Esophagus muscularis mucosa (tissue), 4 donors: ENCODE measurements at places on chromosomes 11 and 22.

GRCh38 chr11:134639586-134640330, 227.7 kb upstream of the B3GAT1 start:
- no peak for DNase-seq

GRCh38 chr11:56849250-56849649, 100.8 kb upstream of the OR9G4 start:
- no peak for DNase-seq

DNA sequence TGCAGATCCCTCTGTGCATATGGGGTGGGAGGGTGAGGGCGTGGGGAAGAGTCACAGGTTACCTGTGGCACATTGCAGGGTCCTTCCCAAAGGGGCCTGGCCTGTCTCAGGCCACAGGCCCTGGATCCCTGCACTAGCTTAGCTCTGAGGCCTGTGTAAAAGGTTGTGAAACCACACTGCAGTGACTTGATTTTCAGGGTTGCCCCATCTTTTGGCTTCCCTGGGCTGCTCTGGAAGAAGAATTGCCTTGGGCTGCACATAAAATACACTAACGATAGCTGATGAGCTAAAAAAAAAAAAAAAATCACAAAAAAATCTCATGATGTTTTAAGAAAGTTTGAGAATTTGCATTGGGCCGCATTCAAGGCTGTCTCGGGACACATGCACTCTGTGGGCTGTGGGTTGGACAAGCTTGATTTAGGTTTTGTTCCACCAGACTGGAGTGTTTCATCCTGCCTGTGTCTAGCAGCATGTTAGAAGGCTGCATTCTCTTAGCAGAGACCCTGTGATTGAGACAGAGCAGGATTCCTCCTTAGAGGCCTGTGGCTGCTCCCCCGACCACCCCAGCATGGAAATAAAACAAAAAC, 35.9 kb upstream of the TREH start:
- no peak for DNase-seq

- DNase-seq = no peak
Observed at GRCh38 chr11:64161037-64161436, 4.9 kb downstream of the MACROD1 start.

DNA sequence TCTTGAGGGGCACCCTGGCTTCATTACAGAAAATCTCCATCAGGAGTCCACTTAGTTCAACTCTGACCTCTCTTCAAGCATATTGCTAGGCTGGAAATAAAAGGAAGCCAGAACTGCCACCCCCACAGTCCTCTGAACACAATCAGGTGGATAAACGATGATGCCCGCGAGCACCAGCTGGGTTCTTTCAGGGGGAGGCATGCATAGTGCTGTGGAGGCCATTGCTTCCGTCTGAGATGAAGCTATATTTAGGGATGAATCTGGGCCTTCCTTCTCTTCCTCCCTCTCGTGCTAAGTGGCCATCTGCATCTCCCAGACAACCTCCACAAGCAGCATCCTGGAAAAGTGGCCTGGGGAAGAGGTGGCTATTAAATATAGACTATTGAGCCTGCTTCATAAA, 3.9 kb upstream of the MICAL2 start:
- DNase-seq = no peak

DNA sequence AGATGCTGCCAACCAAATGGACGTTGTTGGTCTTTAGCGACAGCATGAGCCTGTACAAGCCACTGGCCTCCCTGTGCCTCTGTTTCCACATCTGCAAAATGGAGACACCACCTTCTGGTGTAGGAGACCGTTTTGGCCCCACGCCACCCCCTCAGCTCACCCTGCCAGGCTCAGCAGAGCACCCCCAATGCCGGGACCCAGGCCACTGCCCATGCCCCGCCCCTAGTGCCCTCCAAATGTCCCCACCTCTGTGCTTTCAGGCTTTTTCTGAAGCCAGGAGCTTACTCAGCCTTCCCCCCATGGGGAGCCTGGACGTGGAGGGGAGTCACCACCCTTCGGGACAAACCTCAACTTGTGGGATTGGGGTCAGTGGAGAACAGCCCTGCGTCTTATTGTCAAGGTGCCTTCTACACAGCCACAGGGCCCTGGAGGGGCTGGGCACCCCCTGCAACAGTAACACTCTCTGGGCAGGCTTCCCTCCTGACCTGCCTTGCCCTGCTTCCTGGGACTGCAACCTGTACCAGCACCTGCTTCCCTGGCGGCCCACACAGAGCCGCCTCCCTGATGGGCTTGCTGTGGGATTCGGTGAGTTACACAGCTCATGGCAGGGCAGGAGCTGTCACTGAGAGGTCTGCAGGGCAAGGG, 24.6 kb upstream of the RTL6 start:
- peak; percentile 77 for DNase-seq

DNA sequence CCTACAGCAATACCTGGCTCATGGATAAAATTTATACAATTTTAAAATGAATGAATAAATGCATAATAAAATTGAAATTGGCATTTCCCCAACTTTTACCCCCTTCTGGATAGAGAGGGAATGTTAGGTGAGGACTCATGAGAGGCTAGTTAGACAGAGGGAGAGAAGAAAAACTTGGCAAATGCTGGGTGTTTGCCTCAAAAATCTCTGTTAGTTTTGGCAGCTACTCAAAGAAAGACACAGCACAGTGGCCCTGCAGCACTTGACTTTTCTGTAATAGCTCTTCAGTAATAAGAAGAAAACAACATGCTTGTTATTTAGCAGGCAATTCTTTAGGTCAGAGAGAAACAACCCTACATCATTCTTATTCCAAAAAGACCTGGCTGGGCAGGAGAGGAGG, 20.7 kb upstream of the IZUMO1R start:
- no peak for DNase-seq

GRCh38 chr22:44080936-44081861, 57.1 kb downstream of the PARVB start:
- DNase-seq = peak; percentile 96

DNA sequence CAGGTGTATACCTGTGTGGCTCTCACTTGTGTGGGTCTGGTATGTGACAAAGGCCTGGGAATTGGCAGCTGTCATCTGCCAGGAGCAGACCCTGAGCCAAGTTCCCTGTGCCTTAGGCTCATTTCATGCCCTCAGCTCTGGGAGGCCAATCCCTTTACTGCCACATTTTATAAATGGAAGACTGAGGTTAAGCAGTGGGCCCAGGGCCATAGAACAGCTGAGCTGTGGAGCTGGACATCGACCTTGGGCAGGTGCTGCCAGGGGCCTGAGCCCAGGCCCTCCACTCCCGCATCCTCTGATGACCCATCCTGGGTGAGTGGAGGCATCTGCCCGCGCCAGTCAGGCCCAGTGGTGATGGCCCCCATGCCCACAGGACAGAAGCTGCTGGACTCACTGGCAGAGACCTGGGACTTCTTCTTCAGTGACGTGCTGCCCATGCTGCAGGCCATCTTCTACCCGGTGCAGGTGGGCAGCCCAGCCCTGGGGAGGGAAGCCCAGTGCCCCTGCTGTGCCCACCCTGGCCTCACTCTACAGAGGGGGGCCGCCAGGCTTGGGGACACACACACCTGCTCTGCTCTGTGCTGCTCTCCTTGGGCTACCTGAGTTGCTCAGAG, 20.9 kb upstream of the ARHGAP8 start:
- DNase-seq = no peak

GRCh38 chr22:44199866-44200265, 19.1 kb downstream of the PARVG start:
- no peak for DNase-seq

DNA sequence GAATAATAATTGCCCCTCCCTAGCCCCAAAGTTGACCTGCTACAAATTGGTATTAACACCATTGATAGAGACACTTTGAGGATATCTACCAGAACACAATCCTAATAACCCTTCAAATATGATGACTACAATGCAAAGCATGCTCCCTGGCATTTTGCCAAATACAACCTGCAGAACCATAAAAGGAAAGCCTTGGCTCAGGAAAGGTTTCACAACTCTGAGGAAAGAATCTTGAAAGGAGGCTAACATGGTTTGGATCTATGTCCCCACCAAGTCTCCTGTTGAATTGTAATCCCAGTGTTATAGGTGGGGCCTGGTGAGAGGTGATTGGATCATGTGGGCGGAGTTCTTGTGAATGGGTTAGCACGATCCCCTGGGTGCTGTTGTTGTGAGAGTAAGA, 140.4 kb upstream of the ARHGAP42 start:
- DNase-seq = no peak

DNA sequence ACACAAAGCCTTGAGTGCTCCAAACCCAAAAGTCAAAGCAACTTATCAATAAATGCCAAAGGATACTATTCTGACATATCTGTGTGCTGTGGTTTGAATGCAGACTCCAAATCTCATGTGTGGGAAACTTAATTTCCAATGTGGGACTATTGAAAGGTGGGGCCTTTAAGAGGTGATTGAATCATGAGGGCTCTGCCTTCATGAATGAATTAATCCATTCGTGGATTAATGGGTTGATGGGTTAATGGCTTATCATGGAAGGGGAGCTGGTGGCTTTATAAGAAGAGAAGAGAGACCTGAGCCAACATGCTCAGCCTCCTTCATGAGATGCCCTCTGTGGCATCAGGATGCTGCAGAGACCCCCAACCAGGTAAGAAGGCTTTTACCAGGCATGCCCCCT, 16.8 kb upstream of the ZNF280A start:
- no peak for DNase-seq

DNA sequence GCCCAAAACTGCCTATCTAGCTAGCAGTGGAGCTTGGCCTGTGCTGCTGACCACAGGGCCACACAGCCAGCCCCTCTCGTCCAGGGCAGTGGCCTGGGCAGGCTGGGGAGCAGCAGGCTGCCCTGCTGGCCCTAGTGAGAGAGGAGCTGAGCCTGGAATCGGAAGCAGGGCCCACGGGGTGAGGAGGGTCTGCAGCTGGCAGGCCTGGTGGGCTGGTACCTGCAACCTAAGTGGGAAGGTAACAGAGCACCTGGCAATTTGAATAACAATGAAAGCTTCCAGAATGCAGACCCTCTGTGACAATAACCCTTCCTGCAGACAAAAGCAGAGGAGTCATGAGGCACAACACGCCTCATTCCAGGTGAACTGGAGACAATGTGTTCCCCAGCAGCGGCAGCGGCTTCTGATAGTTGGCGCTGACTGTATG, 31.8 kb upstream of the RFPL3 start:
- DNase-seq = peak; percentile 45

DNA sequence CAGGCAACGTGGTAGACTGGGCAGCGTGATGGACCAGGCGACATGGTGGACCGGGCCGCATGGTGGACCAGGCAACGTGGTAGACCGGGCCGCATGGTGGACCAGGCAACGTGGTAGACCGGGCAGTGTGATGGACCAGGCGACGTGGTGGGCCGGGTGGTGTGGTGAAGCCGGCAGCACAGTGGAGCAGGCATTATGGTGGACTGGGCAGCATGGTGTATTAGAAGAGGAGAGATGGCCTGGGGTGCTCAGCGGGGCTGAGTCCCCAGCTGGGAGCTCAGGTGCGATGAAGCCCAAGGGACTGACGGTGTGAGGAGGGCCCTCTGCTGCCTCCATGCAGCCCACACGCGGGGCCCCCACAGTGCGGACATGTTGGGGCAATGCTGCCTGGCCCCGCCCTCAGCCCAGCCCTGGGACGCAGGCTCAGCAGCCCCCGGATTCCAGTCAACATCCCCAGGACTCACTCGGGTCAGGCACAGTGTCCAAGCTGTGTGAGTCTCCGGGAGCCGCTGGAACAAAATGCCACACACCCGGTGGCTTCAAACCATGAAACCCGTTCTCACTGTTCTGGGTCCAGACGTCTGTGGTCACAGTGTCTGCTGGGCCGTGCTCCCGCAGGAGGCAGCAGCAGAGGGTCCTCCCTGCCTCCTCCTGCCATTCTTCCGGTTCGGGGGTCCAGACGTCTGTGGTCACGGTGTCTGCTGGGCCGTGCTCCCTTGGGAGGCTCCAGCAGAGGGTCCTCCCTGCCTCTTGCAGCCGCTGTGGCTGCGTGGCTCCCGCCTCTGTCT, 1084.9 kb downstream of the BRD1 start:
- DNase-seq = no peak

DNA sequence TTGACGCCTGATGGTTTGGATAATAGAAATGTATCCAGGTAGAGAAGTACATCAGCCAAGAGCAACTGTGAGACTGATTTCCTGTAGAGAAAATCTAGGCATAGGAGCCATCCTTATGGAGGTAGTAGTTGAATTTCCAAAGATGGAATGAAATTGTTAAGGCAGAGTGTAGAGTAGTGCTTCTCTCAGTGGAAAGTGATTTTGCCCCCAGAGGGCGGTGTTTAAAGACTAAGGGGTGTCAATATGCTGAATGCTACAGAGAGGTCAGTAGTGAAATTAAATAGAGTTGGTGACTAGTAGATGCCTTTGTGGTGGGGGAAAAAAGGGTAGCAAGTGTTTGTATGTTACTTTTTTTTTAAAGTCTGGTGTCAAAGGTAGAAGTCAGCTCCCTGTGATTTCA, 54.5 kb downstream of the TRIM44 start:
- DNase-seq = no peak

- no peak for DNase-seq
Observed at GRCh38 chr11:25988178-25988577, 343.8 kb upstream of the ANO3 start.

GRCh38 chr11:87295237-87295636, 257.5 kb downstream of the TMEM135 start:
- DNase-seq = no peak

DNA sequence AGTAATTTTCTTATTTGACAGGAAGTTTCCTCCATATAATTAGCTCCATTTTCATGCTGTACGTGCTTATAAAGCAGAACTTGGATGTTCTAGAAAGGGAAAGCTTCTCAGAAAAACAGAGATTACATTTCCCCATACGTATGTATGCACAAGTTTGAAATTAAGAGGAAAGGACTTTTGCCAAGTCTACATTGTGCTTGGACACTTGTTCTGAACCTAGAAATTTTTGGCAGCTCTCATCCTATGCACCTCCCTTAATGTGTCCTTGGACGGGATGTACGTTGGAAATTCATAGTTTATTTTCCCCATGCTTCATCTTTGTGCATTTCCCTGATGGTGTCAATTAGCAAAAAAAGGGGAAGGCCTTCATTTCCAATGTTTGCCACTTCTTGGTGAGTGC, 322.7 kb downstream of the BLID start:
- DNase-seq = peak; percentile 31

- DNase-seq = no peak
Observed at GRCh38 chr11:45280449-45280848, 5.7 kb downstream of the SYT13 start.
